ENCODE measurements at places on chromosomes 16 and 17. TPM values are rescaled to one million over a fixed set of nuclear protein-coding genes. Genes with fewer than 3 reads are reported as not detected.

Gene MED1
- total RNA-seq: 21.2 TPM

Gene FOXN1
- total RNA-seq: not detected

Gene ABCC6
- 1.5 TPM for total RNA-seq

Gene C17orf100
- total RNA-seq: 0.48 TPM

Gene FA2H
- total RNA-seq: 0.16 TPM

Gene KCNJ16
- not detected for total RNA-seq

GRCh38 chr16:88437367-88437964 lies 15.6 kb upstream of the ZFPM1 start:
- DNase-seq: peak; percentile 64

DNA sequence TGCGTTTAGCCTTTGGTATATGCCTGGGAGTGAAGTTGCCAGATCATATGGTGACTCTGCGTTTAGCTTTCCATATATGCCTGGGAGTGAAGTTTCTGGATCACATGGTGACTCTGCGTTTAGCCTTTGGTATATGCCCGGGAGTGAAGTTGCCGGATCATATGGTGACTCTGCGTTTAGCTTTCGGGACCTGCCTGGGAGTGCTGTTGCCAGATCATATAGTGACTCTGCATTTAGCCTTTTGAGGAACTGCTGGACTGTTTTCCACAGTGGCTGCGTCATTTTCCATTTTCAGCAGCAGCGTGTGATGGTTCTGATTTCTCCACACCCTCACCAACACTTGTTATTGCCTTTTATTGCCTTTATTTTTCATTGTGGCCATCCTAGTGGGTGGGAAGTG lies 73.0 kb downstream of the OR1D5 start:
- no peak for DNase-seq

GRCh38 chr17:70891306-70891705 lies 722.0 kb downstream of the KCNJ2 start:
- no peak for DNase-seq

DNA sequence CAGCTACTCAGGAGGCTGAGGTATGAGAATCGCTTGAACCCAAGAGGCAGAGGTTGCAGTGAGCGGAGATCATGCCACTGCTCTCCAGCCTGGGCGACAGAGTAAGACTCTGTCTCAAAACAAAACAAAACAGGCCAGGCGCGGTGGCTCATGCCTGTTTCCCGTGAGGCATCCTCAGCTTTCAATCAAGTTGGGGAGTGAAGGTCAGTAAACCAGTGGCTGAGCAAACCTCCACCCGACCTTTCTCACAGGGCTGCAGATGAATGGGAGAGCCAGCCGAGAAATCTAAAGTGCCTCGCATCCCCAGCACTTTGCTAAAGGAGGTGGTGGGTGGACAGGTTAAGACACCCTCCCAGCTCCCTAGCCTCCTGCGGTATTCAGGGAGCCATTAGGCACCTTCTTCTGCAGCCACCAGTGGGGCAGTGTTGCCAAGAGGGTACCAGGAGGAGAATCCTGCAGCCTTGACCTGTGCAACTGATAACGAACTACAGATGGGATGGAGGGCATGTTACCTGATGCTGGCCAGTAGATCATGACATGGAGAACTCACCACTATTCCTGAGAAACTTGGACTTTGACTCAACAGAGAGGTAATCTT lies 59.0 kb downstream of the KPNA2 start:
- no peak for DNase-seq

- DNase-seq: no peak
Observed at GRCh38 chr16:48300391-48300856, 53.1 kb upstream of the ABCC11 start.

GRCh38 chr17:68577497-68577821 lies 23.7 kb downstream of the FAM20A start:
- DNase-seq: no peak

DNA sequence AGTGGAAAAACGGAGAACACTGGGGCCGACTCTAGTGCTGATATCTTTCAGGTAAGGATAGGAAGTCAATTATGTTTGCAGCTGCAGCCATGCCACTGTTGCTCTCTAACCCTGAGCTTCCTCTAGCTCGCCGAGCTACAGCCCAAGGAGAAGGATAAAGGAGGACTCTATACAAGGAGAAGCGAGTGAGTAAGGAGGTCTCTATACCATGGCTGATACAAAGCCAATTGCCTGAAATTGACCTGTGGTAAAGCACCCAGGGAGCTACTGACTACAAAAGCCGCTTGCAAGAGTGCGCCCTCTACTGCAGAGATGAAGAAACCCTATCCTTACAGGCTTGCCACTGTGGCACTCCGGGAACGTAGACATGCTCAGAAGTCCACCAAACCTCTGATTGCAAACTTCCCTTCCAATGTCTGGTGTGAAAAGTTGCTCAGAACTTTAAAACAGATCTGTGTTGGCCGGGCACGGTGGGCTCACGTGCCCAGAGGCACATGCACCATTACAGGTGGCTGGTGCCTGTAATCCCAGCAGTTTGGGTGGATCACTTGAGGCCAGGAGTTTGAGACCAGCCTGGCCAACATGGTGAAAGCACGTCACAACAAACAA lies 10.8 kb upstream of the SLC46A1 start:
- no peak for DNase-seq

- no peak for DNase-seq
Observed at GRCh38 chr17:9050801-9051401, 29.6 kb downstream of the NTN1 start.

GRCh38 chr16:50011707-50012106 lies 13.3 kb upstream of the CNEP1R1 start:
- no peak for DNase-seq

DNA sequence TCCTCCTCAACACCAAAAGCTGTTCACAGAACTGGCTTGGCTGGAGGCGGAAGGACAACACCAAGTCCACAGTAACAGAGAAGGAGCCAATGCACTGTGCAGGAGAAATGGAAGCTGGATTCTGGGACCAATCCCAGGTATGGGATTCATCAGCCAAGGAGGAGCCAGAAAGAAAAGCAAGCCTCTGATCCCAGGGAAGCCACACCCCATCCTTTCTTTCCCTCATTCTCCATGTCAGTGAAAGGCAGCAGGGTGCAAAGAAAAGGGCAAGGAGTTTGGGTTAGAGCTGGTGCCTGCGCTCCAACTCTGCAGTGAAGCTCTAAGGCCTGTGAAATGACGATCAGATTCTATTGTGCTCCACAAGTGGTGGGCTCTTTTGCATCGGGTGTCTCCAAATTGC lies 11.0 kb downstream of the DCAKD start:
- DNase-seq: no peak

GRCh38 chr16:49738832-49739231 lies 117.1 kb downstream of the ZNF423 start:
- DNase-seq: no peak

Measured in Right ventricle myocardium superior (tissue), 1 donor.